WERI-Rb-1 (cell line): ENCODE measurements at places on chromosomes 12 and 14.

DNA sequence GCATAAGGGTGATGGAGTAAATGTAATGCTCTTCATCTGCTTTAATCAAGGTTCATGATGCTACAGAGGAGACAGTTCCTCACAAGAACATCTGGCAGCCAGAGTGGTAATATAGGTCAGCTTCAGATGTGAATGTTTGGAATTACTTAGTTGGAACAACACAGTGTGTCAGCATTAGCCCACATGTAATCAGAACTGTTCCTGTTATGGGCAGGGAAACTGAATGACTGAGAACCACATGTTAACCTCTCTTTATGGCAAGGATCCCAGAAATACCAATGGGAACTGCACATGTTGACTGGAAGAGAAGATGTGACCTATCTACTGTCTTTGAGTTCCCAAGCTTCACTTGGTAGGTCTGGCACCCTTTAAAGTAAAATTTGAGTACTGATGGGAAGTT lies 390.1 kb upstream of the PDE3A start:
- no peak for DNase-seq

DNA sequence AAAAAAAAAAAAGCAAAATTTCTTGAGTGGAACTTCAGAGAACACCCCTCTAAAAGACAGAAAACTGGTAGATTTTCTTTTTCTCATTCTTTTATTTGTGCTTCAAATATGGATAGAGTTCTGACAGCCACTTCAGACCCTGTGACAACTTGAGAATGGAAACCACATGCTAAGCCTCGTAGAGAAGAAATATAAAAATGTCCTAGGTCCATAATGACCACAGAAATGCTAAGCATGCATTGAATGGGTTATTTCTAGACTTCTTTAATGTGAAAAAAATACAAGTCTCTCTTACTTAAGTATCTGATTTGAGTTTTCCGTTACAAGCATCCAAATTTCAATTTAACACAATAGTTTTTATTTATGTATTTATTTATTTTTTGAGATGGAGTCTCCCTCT lies 28.3 kb upstream of the DIO2 start:
- DNase-seq: no peak

DNA sequence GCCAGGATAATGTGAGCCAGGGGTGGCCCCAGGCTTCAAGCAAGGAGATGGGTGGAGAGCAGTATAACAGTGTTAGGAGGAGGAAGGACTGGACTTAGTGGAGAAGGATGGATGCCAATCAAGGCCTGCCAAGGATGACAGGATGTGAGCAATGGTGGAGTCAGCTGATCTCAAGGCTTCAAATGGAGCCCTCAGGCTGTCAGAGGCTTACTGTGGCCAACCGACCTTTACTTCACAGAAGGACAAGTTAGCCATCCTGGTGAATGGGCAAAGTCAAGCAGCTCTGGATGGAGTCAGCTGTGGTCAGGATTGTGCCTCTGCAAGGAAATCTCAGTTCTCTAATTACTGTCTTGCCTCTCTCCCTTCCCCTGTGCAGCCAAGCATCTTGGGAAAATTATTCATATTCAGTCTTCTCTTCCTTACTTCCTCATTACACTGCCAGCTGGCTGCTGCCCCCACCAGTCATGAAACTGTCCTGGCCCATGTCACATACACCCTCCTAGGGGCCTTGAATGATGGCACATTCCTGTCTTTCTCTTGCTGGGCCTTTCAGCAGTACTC lies 7.6 kb upstream of the STAT6 start:
- DNase-seq: no peak

GRCh38 chr14:64478634-64479250 lies 13.4 kb downstream of the AKAP5 start:
- DNase-seq: no peak

DNA sequence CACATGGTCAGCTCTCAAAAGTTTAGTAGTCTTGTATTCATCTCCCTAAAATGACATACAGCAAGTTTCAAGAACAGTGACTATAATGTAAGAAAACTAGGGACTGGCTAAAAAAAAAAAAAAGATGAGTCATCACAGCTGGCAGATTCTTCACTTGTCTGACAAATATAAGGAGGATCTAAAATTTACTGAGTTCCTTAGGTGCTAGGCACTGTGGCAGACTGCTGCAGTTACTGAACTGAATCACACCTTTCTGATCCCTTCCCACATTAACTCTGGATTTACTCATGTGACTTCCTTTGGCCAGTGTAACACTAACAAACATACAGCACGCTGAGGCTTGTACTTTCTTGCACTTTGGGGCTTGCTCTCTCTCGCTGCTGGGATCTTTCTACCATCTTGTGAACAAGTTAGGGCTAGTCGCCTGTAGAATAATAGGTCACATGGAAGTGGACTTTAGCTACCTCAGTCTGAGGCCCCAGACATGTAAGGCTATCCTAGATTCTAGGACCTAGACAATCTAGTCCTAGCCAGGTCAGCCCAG lies 32.1 kb downstream of the BAZ1A start:
- DNase-seq: no peak

DNA sequence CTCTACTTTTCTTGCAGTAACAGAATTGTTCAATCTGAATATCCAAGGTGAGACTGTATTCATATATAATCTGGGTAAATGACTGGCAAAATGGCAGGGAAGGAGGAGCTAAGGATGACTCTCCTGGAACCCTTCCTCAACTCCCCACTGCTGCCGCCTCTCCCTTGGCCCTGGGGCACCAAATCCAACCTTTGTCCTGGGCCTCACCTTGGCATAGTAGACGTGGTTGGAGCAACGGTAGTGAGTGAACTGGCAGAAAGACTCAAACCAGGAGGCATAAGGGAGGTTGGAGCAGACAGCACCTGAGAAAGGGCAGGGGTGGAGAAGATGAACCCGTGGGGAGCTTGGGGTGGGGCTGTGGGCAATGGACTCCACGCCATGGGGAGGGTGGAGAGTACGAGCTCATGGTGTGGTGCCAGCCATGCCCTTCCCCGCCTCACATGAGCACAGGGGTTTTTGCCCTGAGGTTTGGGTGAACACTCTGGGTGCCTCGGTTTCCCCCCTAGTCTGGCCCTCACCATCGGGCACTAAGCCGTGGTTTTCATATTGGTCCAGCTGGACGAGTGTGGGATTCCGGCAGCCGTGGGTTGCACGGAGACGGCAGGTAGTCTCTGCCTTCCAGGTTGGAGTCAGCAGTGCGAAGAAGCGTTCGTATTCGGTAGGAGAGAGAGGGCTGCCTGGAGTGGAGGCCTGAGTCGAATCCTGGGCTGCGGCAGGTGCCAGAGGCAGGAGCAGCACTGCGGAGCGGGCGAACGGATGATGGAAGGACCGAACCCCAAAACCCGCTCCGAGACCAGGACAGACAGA lies 753 bp downstream of the ACRBP start:
- DNase-seq: no peak
